ACHN (cell line): ENCODE measurements at places on chromosomes 6 and 20.

GRCh38 chr6:83185096-83185495 is 8.0 kb downstream of the PGM3 start:
- no peak for DNase-seq

DNA sequence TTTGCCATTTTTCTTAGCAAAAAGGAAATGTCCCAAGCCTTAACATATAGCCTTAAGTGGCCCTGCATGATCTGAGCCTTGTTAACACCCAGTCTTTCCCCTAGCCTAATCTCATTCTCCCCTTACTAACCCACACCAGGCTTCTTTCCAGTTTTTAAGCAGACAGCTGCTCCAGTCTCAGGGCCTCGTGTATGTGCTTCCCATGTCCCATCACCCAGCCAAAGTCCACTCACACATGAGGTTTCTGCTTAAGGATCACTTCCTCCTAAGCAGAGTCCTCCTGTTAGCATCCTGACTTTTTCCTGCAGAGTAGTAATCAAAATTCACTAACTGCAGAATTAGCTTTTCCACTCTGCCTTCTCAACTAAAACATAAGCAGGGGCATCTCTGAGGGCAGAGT is 96.1 kb downstream of the SMLR1 start:
- DNase-seq: no peak

- no peak for DNase-seq
Measured at GRCh38 chr6:6748001-6748400, 159.5 kb downstream of the LY86 start.

GRCh38 chr6:137284811-137285110 is 65.6 kb upstream of the IFNGR1 start:
- no peak for DNase-seq

DNA sequence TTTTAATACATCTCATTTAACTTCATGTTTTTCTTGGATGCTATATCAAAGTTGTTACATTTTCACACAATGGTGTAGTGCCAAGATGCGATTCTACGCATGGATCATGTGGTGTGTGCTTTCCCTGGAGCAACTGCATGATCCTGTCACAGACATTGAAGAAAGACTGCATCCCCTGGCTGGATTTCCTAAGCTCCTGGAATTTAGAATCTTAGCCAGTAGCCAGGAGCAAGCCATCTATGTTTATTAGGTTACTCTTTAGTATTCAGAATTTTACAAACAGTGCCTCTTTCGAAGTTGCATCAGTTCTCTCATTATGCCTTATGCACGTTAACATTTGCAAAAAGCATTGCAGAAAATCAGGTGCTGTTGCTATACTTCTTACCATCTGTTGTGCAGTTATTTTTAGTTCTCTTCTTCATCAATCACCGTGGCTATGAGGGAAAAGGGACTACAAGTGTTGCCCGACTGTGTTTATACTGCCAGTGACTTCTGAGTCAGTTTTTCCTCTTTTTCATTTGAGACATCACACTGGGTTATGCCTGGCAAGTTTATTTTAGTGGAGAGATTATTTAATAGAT is 584.2 kb downstream of the BCKDHB start:
- DNase-seq: no peak

DNA sequence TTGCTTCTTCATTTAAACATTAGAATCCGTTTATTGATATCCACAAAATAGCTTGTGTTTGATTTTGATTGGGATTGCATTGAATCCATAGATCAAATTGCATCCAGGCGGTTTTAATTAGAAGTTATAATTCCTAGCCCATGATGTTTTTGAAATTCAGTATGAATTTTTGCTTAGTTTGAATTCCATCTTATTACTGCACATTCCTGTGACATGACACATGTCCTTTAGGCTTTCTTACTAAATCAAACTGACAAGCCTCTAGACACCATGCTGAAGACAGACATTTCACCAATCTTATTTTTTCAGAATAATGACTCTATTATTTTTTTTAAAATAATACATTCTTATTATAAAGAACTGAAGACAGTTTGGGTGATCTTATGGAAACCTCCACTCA is 21.4 kb upstream of the PI16 start:
- no peak for DNase-seq
